ENCODE measurements at places on chromosomes 13 and 19.

DNA sequence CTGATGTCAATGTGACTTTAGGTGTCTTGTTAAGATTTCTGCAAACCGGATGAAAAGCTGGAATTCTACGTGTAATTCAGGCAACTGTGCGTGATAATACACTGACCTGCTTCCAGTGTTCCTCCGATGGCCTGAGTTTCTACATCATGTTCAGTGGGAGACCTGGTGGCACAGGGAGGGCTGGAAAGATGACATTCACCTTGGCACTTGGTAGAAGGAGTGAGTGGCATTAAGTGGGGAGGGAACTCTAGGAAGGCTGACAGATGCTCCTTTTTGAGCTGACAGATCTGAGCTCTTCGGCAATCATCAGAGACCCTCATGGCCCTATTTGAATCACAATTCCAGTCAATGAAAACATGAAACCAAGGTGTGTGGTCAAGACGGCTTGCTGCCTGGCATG lies 4.0 kb downstream of the CACNA1A start:
- no peak for DNase-seq

DNA sequence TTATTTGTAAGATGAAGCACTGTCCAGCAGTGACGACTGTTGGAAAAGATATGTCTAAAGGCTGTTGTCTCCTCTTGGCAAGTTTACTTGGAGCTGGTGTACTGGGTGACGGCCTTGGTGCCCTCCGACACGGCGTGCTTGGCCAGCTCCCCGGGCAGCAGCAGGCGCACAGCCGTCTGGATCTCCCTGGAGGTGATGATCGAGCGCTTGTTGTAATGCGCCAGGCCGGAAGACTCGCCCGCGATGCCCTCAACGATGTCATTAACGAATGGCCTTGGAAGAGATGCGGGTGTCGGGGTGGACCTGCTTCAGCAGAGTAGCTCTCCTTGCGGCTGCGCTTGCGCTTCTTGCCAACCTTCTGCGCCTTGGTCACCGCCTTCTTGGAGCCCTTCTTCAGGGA lies 24.6 kb upstream of the ZDHHC20 start:
- DNase-seq = no peak

GRCh38 chr13:107964395-107964794 lies 250.9 kb downstream of the LIG4 start:
- no peak for DNase-seq

GRCh38 chr19:6058518-6059201 lies 51.6 kb downstream of the RFX2 start:
- no peak for DNase-seq

DNA sequence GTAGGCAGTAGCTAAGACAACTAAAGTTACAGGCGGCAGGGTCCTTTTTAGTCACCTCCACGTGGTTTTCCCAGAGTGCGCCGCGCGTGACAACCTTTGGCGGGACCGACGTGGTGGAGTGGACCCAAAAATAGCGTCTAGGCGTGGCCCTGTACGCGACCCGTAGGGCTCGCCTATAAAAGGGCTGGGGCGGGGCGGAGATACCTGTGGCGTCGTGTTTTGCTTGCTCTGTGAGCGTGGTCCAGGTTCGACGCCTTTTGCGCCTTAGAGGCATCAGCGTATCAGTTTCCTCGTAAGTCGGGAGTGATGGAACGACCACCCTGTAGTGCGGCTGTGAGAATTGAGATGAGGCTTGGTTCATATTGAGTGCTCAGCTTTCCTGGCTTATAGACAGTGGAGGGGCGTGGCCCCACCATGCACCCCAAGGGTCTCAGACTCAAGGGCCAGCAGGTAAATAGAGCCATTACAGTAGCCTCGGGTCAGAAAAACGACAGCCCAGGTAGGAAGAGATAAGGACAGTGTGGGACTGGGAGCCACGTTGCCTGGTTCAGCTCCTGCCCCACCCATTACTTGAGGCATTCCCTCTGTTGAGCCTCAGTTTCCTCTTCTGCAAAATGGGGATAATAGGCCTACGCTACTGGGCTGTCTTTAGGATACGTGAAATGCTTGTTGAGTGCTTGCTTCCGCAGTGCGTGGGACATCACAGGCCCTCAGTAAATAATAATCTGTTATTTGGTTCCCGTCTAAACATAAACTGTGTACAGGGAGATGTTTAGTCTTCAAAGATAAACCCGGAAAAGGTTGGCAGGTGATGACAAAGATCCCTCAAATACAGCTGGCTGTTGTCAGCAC lies 693 bp upstream of the TMED1 start:
- DNase-seq = peak; percentile 59

DNA sequence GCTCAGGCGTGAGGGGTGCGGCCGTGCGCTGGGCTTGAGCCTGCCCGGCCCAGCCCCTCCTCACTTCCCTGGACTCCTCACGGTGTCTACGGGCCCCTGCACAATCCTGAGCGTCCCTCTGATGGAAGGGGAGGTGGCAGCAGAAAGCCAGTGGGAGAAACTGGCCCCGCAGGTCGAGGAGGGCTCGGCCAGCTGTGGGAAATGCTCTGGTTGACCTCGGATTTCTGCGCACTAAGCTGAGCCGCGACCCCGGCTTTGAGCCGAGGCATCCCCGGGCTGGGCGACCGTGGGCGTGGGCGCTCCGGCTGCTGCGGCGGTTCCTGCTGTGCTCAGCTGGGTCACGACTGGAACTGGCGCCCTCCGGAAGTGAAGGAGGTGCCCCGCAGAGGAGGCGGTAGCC lies 70.1 kb downstream of the ZNF208 start:
- DNase-seq = no peak

GRCh38 chr13:114328034-114328433 lies 13.7 kb downstream of the CHAMP1 start:
- no peak for DNase-seq

- no peak for DNase-seq
These were observed 6.4 kb downstream of the PGLS start for GRCh38 chr19:17517898-17518297.

DNA sequence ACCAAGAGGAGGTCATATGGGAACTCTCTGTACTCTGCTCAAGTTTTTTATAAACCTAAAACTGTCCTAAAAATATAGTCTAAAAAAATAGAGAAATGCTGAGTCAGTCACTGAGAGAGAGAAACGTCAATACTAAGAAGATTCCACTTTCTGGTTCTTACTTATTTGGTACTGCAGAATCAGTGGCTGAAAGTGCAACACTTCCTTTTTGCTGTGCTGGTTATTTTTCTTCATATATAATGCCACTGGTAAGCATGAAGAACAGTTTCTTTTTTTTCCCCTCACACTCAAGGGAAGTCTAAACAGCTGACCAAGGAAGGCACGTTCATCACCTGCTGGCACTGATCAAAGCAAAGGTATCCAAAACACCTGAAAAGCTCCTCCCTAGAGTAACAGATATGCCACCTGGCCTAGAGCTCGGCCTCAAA lies 44.3 kb upstream of the N4BP2L1 start:
- no peak for DNase-seq

GRCh38 chr19:4453232-4454179 lies 4.1 kb downstream of the UBXN6 start:
- no peak for DNase-seq

- no peak for DNase-seq
These were observed 9.6 kb upstream of the CEACAM6 start for GRCh38 chr19:41745756-41746155.

GRCh38 chr19:55678121-55678671 lies 3.2 kb downstream of the EPN1 start:
- no peak for DNase-seq

DNA sequence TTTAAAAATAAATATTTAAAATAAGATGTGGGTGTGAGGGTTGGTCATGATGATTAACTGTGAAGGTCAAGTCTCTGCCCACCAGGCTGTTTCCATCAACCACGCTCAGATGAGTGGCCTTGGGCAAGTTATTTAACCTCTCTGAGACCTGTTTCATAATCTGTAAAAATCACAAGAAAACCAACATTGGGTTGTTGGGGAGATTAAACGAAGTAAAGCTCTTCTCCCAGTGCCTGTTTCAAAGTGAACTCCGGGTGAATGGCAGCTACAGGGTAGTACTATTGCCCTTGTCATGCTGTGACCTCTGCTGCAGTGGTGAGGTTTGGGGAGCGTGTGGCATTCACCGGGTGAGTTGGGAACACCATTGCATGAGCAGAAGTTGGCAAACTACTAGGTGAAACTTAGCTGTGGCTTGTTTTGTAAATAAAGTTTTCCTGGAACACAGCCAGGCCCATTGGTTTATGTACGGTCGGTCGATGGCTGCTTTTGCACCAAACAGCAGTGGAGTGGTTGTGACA lies 153.2 kb downstream of the USP12 start:
- DNase-seq = no peak

DNA sequence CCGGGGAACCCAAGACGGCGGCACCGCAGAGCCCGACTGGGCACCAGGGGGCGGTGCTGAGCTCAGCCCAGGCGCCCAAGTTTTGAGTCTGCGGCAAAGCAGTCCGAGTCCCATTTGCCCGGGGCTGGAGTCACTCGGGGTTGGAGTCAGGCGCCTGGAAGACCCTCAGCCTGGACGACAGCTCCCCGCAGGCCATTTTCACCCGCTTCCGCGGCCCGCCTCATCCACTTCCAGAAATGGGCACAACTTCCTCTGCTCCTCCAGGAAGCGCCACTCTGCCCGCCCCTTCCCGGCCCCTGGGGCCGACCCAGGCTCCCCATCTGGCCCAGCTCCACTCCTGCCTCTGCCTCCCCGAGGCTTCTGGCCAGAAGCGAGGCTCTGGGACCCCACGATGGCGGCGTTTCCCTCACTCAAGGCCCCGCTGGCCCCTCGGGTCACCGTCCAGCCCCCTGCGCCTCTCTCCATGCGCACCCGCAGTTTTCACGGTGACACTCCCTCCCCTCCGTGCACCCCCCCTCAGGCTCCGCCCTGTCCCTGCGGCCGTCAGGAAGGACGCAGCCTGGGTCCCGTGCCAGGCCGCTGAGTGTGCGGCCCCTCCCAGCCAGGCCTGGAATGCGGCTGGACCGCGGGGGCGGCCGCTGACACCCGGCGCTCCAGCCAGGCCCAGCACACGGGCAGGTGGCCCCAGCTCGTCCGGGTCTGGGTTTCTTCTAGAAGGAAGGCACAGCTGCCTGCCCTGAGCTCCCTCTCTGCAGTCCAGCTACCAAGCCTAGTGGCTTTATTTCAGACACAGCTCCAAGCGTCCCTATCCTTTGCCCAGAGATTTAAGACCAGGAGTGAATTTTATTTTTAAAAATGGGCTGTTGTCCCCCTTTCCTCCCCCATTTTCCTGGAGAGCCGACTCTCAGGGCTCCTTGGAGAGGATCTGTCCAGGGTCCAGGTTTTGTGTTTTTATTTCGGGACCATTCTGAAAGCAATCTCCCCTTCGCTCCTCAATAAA lies 4.7 kb downstream of the SERTAD1 start:
- peak; percentile 64 for DNase-seq

All from T-helper 17 cell (primary cell).